ENCODE measurements at places on chromosomes 6 and 20.
A peak's percentile ranks its signal among the peaks of the same experiment; 100 is the strongest.

DNA sequence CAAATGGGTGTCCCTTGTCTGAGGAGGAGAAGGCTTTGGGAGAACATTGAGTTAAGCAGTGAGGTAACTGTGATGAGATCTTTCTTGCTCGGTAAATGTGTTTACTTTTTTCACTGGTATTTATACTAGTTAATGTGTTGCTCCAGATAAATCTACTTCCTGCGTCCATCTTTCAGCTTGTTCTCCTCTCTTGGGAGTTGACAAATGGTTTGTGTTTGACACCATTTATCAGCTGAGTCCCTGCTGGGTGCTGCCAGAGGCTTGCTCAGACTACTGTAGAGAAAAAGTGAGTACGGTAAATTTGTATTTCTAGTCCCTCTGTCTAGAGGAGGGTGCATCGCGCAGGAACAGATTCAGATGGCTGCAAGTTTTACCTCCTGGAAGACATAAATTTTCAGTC lies 8.3 kb upstream of the PRDM1 start:
- DNase-seq = no peak

DNA sequence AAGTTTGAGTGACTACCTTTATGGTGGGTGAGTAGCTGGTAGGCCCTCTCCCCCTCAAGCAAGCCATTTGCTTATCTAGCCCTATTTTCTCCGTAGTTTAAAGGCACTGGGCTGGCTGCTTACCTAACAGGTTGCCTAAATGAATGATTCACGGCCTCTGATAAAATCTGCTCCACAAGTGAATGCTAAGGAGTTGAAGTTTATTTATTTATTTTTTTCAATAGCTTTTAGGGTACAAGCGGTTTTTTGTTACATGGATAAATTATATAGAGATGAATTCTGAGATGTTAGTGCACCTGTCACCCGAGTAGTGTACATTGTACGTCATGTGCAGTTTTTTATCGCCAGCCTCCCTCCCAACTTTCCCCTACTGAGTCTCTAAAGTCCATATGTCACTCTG lies 8.3 kb upstream of the CDH26 start:
- no peak for DNase-seq

- no peak for DNase-seq
These were observed at the start of gene XKR7 for GRCh38 chr20:31967830-31968249. Gene XKR7, plus strand, starts transcription at chr20:31968151. Its CDS starts 25 bp downstream, at chr20:31968176.

DNA sequence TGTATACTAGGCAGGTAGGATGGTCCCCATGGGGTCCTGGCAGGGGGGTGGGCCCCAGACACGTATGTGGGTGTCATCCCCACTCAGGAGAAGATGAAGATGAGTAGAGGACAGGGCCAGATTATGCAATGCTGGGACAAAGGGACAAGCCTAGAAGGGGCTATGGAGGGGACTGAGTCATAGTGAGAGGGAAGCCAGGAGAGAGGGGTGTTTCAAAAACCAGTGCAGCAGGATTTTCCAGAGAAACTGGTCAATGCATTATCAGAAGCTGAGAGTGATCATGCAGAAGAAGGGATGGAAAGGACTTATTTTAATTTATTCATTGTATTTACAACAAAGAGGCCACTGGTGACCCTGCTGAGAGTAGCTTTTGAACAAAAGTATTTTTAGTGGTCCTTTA lies 74.0 kb downstream of the PPP1R3G start:
- no peak for DNase-seq

DNA sequence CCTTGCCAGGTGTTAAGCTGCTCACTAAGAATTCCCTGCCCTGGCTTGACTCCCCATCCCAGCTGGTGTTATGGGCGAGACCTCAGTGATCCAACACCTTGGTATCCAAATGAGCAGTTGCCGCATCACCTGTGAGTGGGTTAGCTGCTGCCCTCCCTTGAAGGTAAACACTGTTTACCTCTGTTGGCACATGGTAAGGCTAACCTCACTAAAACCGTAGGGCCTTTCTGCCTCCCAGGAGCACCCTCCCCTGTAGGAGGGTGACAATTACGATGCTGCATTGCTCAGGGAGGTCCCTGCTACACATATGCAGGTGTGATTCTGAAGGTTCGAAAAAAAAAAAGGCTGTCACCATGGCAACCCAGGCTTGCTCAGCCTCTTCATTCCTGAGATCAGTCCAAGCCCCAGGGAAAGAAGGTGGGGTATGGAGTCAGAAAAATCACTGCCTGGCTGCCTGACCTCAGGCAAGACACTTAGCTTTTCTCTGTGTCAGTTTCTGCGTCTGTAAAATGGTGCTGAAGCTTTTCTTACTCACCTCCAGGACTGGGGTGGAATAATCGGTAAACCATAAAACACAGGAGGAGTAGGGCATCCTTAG lies 19.5 kb downstream of the PNPLA1 start:
- DNase-seq = peak; percentile 22

DNA sequence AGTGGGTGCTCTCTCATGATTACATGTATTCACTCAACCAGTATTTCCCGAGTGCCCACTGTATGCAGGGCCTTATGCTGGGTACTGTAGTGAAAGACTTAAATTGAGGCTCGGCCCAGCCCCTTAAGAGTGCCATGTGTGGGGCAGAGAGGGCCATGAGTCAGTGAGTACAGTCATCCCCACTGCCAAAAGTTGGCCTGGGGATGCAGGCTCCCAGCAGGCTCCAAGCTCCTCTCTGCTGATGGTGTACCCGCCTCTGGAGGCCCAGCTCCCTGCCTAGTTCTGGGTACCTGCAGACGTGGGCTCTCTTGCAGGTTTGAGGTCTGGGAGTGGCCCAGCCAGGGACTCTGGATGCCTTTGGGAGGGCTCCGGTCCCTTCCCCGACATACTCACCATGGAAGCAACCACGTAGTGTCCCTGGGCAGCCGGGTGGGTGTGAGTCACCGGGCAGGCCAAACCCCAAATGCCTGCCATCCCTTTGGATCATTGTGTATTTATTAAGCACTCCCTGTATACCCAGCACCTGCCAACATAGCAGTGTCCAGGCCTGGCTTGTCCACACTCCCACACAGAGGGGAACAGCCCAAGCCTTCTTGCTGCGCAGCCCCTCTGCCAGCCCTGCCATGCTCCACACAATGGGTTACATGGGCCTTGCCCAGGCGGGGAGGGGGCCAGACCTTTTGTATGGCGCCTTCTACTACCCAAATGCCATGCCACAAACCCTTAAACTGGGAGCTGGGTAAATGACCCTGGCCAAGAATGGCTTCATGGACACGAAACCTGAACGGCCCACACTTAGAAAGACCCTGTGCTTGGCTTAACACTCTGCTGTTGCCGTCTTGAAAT lies 153.6 kb downstream of the VEGFA start:
- no peak for DNase-seq

DNA sequence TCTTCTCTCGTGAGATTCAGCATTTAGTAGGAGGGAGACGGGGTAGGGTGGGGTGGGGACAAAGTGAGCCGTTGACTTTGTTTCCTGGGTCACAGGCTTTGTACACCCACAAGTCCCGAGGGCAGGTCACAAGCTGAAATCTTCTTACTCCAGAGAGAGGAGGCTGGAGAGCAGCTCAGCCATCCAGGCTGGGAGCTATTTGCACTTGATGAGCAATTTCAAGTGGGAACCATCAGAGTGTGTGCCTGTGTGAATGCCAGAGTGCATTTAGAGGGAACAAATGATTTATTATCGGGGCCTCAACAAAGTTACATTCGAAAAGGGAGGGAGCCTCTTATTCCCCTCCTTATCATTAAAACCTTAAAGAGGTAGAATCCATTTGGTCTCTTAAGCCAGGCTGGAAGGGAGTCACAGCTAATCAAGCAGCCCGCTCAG lies 155.7 kb upstream of the JARID2 start:
- DNase-seq = no peak

DNA sequence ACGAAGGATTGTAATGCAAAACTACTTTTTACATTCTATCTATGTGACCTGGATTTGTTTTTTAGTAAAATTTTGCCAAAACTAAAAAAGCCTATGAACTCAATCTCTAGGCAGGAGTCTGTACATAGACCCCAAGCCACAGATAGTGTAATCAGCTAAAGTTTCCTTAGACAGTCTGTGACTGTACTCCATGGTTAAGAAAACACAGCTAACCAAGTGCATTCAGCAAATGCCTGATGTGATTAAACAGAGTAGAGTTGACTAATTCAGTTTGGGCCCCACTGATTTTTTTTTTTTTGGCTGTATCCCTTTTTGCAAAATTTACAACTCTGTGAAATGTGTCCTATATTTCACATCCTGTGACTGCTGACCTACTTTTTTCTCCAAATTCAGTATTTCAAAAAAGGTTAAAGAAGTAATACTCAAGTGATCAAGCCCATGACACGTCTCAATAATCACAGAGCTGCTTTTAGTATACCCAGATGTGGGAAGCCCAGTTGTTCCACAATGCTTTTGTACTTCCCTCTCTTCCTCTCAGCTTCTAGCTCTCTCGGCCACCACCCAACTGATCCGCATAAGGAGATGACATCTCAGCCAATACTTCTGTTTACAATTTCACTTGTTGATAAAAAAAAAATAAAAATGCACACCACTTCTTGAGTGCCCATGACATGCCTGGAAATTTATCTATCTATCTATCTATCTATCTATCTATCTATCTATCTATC lies 108.8 kb upstream of the TBX18 start:
- DNase-seq = no peak

DNA sequence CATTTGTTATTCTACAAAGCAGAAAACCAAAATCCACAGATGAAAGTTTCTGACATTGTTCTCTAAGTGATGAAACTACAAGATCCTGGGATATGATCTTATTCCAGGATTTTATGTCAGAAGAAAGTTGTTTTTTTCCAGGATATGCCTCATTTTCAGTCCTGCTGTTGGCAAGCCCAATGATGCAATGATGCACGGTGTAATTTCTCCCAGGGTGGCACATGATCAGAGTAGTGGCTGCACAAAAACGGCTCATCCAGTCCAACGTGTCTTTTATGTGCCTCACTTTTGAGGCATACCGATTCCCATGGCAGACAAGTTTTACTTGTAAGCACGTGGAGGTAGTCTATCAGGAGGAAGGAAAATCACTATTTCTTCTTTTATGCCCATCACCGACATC lies 302.3 kb upstream of the JAG1 start:
- no peak for DNase-seq

- DNase-seq = no peak
These were observed 185.3 kb upstream of the SUPT3H start for GRCh38 chr6:45563041-45563440.

DNA sequence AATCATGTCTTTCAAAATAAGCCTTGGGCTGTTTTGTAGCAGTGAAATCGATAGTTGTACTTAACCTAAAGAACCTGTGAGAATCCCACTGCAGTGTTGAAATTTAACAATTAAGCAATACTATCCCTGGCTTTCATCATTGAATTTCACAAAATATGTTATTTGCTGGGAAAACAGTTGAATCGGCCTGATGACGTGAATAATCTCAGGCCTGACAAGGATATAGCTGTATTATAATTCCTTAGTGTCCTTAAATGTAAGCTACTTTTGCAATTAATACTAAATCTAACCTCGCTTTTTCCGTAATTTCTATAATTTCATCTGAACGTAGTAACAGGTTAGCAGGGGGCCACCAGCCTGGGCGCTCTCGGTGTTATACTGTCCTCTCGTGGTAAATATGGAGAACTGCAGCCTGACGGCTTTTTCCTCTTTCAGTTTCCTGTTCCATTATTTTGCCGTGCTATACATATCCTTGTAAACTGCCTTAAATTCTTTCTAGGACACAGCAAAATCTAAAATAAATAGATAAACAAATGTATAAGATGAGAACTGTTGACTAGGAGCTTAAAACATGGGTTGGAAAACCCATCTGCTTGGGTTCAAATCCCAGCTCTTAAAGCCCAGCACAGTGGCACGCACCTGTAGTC lies 24.0 kb downstream of the MTFR2 start:
- peak; percentile 80 for DNase-seq

GRCh38 chr20:48843057-48843806 lies 15.4 kb upstream of the PREX1 start:
- no peak for DNase-seq

DNA sequence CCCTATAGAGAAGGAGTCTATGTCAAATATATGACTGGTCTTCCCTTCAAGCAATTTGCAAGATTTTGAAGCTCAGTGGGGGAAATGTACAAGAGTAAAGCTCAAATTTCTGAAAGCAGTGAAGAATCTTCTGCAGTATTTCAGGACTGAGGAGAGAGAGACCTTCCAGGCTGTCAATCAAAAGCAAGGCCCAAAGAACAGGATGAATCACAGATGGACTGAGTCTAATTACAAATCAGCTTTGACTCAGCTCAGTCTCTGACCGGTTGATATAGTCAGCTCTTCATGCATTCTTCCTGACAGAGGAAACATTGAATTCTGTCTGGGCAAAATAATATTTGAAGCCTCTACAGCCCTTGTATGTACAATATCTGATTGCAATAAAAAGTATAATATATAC lies 7.7 kb upstream of the HTR1B start:
- no peak for DNase-seq

DNA sequence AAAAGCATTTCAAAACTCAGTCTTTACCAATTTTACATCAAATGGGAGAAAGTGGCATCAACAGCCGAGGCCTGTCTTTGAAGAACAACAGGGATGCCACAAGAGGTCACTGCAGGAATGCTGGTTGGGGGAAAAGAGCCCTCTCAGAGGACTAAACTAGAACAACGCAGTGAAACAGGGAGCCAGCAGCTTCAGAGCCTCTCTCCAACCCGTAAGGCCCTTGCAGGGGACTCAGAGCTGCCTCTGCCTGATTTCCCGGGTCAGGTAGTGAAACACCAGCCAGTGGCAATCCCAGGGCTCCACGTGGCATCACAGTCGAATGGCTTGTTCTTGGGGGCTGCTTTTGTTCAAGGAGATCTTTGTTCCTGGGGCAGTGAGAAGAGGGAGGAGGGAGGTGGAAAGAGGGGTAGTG lies 55.0 kb upstream of the KCNK16 start:
- DNase-seq = peak; percentile 88

GRCh38 chr6:98925831-98926230 lies 21.9 kb downstream of the FBXL4 start:
- no peak for DNase-seq

DNA sequence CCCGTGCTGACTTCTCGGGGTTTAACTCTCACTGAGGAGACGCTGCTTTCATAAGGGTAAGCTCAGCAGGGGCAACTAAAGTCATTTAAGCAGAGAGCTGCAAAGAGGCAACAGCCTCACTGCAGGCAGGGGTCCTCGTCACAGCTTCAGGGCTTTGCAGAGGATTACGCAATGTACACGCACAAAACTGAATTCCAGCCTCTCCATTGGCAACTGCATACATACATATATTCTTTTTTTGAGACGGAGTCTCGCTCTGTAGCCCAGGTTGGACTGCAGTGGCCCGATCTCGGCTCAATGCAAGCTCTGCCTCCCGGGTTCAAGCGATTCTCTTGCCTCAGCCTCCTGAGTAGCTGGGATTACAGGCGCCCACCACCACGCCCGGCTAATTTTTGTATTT lies 2.4 kb downstream of the GMEB2 start:
- DNase-seq = no peak
